Suprapubic skin (tissue), 4 donors: ENCODE measurements at places on chromosomes 16 and 17. TPM values are rescaled to one million over a fixed set of nuclear protein-coding genes. Genes with fewer than 3 reads are reported as not detected.

DNA sequence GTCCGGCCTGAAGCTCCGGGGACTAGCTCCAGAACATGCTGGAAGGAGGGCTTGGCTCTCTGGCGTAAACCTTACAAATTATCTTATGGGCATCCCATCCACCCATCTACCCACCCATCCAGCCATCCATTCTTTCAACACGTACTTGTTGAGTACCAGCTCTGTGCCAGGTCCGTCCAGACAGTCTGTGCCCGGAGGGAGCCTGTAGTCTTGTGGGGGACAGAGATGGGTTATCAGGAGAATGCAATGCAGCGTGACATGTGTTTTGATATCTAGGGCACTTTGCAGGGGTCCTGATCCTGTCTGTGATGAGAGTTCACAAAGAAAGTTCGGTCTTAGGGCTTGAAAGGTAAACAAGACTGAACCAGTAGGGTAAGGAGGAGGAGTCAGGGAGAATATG, 4.1 kb upstream of the SLC13A2 start:
- peak; percentile 44 for DNase-seq

DNA sequence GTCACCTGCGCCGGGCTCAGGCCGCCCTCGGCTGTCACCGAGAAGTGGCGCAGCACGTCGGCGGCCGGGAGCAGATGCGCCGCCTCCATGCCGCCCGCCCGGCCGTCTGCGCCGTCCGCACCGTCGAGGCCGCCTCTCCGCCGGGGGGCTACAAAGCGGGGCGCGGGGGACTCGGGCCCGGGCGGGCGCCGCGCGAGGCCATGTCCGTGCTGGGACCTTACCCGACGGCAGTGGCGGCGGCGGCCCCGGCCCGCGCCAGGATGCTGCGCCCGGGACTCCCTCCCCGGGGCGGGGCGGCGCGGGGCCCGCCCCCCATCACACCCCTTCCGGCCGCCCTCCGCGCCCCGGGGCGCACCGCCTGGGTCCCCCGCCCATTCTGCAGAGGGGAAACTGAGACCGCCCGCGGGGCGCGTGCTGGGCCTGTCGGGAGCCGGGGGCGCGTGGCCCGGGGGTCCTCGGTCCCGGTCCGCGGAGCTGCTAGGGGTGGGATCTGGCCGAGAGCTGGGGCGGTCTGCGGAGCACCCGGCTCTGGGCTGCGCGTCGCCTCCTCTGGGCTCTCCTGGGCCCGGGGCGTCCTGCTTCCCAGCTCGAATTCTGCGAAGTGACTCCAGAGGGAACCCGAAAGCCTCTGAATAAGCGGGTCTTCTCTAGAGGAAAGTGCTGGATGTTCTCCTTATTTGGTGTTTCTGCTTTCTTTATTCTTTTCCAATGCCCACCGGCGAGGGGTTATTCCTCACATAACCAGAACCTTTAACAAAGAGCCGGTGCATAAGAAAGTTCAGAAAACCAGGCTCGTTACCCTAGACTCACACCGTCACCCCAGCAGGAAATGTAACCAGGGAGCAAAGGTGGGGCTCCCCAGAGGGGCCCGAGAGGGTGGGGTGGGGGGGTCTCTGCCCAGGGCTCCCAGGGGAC, at the start of gene ATP2A3:
Gene ATP2A3, minus strand, starts transcription at position 235 of the 915 bp plus-strand sequence. Its CDS starts 146 bp downstream, at position 89.
- DNase-seq, result no peak

Gene CTRL
- total RNA-seq, result 2.3 TPM

GRCh38 chr17:63838631-63839171, 3.8 kb downstream of the SMARCD2 start:
- peak; percentile 97 for DNase-seq

Gene MARF1
- total RNA-seq, result 36.2 TPM

Gene TEX14
- total RNA-seq, result 0.15 TPM

GRCh38 chr16:10561425-10561824, 19.0 kb downstream of the EMP2 start:
- DNase-seq, result no peak

DNA sequence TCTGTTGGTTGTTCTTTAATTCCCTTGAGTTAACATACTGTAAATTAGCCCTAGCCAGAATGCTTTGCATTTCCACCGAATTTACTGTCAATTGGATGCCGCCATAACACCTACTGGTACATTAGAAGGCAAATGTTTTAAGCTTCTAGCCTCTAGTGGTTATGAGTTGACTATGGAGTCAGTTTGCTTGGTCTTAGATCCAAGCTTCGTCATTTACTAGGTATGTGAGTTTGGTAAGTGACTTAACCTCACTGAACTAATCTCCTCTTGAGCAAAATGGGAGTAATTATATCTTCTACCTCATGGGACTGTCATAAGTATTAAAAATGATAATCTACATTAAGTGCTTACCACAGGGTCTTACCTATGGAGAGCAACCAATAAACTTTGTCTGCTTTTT, 20.4 kb upstream of the CDH11 start:
- no peak for DNase-seq

Gene HS3ST3A1
- total RNA-seq, result 6.5 TPM

- no peak for DNase-seq
Measured at GRCh38 chr16:11871193-11871592, 19.9 kb upstream of the RSL1D1 start.

DNA sequence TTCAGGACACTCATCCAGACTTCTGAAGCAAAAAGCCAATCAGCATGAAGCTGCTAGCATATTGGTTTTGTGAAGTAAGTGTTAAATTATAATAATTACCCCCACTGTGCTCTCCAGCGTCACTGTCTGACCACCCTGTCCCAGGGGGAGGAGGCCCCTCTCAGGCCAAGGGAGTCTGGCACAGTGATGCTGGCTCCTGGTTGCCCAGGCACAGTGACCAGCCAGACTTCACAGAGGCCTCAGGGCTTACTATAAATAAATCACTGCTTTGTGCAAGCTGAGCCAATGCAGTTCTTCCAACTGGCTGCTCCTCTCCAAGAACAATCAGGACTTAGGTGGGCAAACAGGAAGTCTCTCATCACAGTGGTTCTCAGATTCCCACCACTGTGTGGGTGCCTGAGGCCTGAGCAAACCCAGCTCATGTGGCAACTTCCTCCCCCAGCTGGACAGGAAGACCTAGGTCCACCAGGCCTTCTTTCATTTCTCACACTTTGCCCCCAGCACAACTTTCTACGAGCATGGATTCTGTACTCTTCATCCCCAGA, 1.7 kb upstream of the DBNDD1 start:
- no peak for DNase-seq

Gene COG4
- 59.9 TPM for total RNA-seq

Gene CYB5D1
- 10.0 TPM for total RNA-seq

DNA sequence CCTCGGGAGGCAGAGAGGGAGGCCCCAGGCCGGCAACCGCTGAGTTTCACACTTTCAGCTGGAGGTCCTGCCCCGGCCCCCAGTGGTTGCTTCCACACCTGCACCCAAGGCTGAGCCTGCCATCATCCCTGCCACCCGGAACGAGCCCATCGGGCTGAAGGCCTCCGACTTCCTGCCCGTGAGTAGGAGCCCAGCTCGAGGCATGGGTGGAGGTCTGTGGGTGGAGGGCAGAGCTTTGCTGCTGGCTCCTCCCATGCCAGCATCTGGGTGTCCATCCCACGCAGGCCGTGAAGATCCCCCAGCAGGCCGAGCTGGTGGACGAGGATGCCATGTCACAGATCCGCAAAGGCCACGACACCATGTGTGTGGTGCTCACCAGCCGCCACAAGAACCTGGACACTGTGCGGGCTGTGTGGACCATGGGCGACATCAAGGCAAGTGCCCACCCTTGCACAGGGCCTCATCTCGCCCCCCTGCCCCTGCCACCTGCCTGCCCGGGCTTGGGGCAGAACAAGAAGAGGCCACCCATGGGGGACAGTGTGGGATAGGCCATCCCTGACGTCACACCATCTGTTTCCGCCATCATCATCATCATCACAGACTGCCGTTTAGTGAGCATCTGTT, 19.6 kb downstream of the KATNB1 start:
- DNase-seq, result no peak

Gene ENPP7
- total RNA-seq, result not detected

GRCh38 chr16:4936991-4937781, at the start of gene PPL:
Gene PPL, minus strand, starts transcription at chr16:4937148. Its CDS starts 103 bp downstream, at chr16:4937045.
- DNase-seq, result no peak

Gene SMIM22
- 10.1 TPM for total RNA-seq

GRCh38 chr17:40068129-40068581, 5.4 kb downstream of the THRA start:
- DNase-seq, result no peak

Gene PRSS27
- total RNA-seq, result 9.5 TPM

Gene SNX20
- 1.5 TPM for total RNA-seq

Gene KCNH4
- total RNA-seq, result not detected

- DNase-seq, result no peak
Measured at GRCh38 chr17:8121681-8122421, 2.1 kb downstream of the HES7 start.

DNA sequence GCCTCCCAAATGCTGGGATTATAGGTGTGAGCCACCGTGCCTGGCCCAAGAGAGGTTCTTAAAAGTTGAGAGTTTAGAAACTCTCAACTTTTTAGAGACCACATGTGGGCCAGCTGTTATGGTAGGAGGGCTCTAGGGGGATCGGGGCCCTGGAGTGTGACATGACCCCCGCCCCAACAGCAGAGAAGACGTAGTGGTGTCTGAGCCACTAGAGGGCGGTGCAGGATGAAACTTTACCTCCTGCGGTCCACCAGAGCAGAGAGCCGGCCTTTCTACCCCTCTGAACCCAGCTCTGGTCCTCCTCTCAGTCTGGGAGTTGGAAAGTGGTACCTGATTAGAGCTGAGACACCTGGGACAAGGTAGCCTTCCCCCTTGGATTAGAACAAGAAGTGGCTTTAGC, 7.4 kb downstream of the CDK5RAP3 start:
- no peak for DNase-seq

Gene NPIPA3
- total RNA-seq, result 2.3 TPM

Gene ZNF652
- 76.6 TPM for total RNA-seq

- DNase-seq, result no peak
Measured at GRCh38 chr17:8964801-8965393, 610 bp downstream of the PIK3R5 start.

Gene CDH13
- total RNA-seq, result 149 TPM

GRCh38 chr17:16950488-16950887, 21.4 kb downstream of the TNFRSF13B start:
- peak; percentile 41 for DNase-seq

- no peak for DNase-seq
Measured at GRCh38 chr17:8150194-8151119, 1.7 kb downstream of the PER1 start.

DNA sequence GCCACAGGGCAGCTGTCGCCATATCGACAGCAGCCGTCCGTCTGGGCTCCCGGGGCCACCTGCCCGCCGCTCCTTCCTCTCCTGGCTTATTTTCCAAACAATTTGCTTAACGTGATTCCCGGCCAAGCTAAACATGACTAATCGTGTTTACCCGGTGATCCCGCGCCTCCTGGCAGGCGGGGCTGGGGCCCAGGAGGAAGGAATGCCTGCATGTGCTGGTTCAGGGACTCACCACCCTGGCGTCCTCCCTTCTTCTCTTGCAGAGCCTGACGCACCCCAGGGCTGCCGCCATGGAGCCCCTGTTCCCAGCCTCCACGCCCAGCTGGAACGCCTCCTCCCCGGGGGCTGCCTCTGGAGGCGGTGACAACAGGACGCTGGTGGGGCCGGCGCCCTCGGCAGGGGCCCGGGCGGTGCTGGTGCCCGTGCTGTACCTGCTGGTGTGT, 6.1 kb downstream of the SSTR5 start:
- DNase-seq, result no peak

DNA sequence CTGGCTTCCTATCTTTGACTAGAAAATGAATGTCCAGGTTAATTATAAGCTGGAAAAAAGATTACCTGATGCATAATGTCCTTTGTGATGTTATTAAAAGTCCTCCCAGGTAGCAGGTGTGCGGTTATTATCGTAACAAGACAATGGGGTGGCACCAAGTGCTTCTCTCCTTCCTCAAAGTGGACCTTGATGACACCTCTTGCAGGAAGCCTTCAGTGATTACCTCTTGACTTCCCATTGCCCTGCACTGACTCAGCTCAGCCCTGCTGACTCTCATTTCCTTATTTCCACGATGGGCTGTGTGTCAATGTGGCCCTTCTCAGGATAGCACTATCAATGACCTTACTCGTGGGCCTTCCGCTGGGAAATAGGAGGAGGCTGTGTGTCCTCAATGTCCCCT, 477.4 kb upstream of the CCL2 start:
- DNase-seq, result no peak

DNA sequence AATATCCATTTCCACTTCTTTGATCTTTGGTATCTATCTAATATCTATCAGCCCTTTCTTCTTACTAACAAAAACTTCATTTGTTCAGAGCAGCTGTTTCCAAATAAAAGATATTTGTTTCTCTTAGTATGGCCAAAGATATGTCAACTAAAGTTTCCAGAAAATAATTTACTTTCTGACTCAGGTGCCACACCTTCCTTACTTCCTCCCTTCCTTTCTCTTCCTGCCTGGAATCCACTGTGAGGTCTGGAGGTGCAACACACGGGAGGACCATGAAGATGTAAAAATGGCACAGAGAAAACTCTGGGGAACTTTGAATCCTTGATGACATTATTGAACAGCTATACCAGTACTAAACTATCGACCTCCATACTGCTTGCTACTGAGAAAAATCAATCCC, 14.0 kb downstream of the MED13 start:
- no peak for DNase-seq

DNA sequence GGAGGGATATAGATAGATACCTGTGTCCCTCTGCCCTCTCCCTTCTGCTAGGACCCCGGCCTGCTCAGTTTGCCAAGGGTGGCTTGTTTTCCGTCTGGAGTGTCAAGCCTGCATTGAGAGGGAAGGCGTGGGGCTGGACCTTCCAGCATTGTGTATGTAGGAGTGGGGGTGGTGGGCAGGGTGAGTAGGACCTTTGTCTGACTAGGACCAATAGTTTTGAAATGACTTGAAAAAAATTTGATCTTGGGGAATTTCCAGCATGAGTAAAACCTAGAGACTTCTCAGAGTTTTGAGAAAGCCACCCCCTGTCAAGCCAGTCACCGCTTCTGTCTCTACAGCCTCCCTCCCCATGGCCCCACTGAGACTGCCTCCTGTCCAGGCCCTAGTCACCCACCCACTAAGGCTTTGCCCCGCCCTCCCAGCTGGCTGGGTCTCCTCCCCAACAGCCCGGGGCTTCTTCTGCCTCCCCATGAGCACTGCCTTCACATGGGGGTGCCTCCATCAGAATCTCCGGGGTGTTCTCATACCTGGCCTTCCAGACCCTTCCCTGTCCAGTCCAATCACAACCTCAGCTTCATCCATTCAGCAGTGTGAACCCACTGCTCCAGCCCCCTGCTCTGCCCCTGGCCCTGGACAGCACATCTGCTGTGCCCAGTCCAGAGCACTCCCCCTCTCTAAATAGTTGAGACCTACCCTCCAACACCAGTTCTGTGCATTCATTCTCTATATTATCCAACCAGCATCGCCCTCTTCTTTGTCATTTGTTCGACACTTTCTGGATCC, 207.0 kb downstream of the MSI2 start:
- no peak for DNase-seq

- no peak for DNase-seq
Measured at GRCh38 chr16:74623839-74624235, 16.9 kb upstream of the GLG1 start.

Gene KCNH6
- total RNA-seq, result not detected

Gene KRT17
- 883 TPM for total RNA-seq
